GM12878 (cell line): ENCODE measurements at places on chromosomes 12 and 14. TPM values are rescaled to one million over a fixed set of nuclear protein-coding genes. Genes with fewer than 3 reads are reported as not detected.
A peak's percentile ranks its signal among the peaks of the same experiment; 100 is the strongest.

DNA sequence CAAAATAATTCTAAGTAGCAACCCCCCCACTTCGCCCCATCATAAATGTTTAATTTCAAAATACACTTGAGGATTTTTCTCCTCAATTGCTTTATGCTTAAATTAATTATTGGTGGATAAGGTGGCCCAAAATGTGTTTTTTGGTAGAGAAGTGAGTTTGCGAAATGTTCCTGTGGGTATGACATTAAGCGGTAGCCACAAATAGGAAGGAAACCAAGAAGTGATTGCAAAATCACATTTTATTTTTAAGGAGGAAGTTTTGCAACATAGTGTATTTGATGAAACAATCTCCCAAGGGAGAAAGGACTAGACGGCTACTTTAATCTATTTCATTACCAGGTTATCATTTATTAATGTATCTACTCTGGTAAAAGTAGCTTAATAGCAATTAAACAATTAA lies 25.5 kb downstream of the SLC25A3 start:
- no peak overlapping the region for H3K4me3 ChIP-seq
- no peaks in the 10 kb centered on the region for H3K36me3 ChIP-seq
- H3K27me3 ChIP-seq, result no peaks in the 10 kb centered on the region
- no peaks in the 10 kb centered on the region for H3K4me1 ChIP-seq

- no peak overlapping the region for H3K4me3 ChIP-seq
- no peaks in the 10 kb centered on the region for H3K36me3 ChIP-seq
- H3K27ac ChIP-seq, result no peak overlapping the region
- H3K4me1 ChIP-seq, result no peaks in the 10 kb centered on the region
- no peaks in the 10 kb centered on the region for H3K27me3 ChIP-seq
Observed at GRCh38 chr12:75955251-75955650, 76.3 kb downstream of the PHLDA1 start.

GRCh38 chr14:35043046-35043445 lies 3.0 kb upstream of the FAM177A1 start:
- no peak for DNase-seq
- H3K4me1 ChIP-seq, result peaks cover 6% of the 10 kb centered on the region; the same call in 1 of the 2 replicates
- no peak overlapping the region for H3K27ac ChIP-seq
- H3K4me3 ChIP-seq, result no peak overlapping the region
- no peaks in the 10 kb centered on the region for H3K27me3 ChIP-seq

DNA sequence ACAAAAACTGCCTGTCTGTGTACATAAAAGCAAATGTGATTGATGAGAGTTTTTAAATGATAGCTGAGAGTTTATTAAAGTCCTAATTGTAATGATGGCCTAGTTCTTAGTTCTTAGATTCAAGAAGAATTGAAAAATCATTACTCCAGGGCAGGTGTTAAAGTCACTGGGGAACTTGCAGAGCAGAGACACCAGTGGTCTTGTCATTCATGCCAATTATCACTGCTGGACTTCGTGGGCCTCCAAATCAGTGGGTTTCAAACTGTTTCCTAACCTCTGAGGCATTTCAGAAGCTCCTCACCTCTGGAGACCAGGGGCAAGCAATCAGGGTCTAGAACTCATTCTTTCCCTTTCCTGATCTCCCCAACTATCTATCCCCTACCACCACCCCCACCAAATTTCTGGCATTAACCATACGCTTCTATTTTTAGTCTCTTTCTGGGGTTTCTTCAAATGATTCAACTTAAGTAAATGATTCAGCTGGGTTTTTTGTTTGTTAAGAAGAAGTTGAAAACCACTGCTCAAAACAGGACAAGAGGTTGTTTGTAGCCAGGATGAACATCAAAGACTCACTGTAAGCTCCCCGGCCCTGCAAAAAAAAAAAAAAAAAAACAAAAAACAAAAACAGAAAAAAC lies 80.1 kb downstream of the CEP83 start:
- H3K27ac ChIP-seq, result no peak overlapping the region
- H3K4me3 ChIP-seq, result no peak overlapping the region
- DNase-seq, result no peak
- peaks cover 4% of the 10 kb centered on the region for H3K4me1 ChIP-seq
- peaks cover 11% of the 10 kb centered on the region; the same call in 1 of the 2 replicates for H3K36me3 ChIP-seq
- no peaks in the 10 kb centered on the region for H3K27me3 ChIP-seq

DNA sequence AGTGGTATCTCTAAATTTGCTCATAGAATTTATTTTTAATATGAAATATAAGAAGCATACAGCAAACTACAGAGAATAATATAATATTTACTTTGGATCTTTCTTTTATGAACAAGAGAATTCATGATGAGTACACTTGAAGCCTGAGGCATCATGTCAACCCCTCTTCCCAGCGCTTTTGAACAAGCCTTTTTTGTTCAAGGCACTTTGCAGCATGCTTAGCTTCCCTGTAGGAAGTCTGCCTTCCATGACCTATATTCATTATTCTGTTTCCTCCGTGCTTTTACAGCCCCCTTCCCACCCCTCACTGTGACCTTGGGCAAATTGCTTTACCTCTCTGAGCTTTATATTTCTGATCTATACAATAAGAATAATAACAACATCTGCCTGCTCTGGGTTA lies 41.6 kb downstream of the SCN8A start:
- no peak overlapping the region for H3K4me3 ChIP-seq
- H3K27me3 ChIP-seq, result no peaks in the 10 kb centered on the region
- H3K4me1 ChIP-seq, result no peaks in the 10 kb centered on the region

DNA sequence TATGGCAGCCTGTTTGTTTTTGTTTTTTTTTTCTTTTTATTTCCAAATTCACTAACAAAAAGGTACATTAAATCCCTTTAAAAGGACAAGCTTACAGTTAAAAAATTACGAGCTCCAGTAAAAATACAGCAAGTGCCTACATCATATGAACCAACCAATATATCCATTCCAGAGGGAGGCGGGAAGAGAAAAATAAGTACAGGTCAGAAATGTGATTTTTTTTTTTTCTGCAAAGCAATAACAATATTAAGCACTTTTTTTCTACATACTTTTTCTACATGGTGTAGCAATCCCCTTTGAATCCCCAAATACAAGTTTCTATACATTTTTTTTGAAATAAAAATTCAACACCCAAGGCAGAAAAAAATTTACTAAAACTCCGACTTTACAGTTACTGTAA lies 100.6 kb downstream of the BCL11B start:
- H3K36me3 ChIP-seq, result no peaks in the 10 kb centered on the region
- no peaks in the 10 kb centered on the region for H3K4me1 ChIP-seq
- H3K27ac ChIP-seq, result no peak overlapping the region
- no peak for DNase-seq

- H3K27me3 ChIP-seq, result no peaks in the 10 kb centered on the region
- no peaks in the 10 kb centered on the region for H3K36me3 ChIP-seq
- DNase-seq, result no peak
- no peak overlapping the region for H3K4me3 ChIP-seq
- H3K27ac ChIP-seq, result no peak overlapping the region
Observed at GRCh38 chr12:18908191-18908590, 170.3 kb downstream of the CAPZA3 start.

- H3K27me3 ChIP-seq, result no peaks in the 10 kb centered on the region
- peak overlapping the region; percentile 87 for H3K4me3 ChIP-seq
Observed at GRCh38 chr14:59187802-59188460, 536 bp upstream of the DAAM1 start.

DNA sequence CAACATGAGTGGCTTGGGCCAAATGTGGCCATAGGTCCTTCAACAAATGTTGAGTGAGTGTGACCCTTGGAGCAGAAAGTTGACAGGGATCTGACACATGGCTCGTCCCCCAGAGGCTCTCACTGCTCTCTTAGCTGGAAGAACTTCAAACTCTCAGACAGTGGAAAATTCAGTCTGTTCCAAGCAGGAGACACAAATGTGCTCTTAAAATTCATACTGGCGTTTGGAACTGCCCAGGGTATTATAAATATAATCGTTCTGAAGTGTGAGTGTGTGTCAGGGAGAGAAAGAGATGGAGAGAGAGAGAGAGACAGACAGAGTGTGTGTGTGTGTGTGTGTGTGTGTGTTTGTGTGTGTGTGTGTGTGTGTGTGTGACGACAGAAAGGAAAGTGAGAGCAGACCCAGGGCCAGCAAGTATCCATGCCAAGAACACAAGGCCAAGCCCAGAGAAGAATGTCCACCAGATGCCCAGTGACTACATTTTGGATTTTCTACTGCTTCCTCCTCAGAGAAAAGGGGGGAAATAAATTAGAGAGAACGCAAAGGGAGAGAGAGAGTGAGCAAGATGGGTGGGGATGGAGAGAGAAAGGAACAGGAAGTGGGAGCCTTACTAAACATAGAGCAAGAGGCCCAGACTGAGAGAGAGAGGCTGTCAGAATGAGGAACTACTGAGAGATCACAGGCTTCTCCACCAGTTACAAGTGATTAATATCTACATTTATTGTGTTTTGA lies 193.6 kb upstream of the NUDT4 start:
- H3K4me1 ChIP-seq, result peaks cover 25% of the 10 kb centered on the region
- no peaks in the 10 kb centered on the region for H3K36me3 ChIP-seq
- peak overlapping the region; percentile 20; the same call in 1 of the 2 replicates for H3K4me3 ChIP-seq
- H3K27me3 ChIP-seq, result no peaks in the 10 kb centered on the region
- H3K27ac ChIP-seq, result peak overlapping the region; percentile 86

- H3K36me3 ChIP-seq, result peaks cover 15% of the 10 kb centered on the region
- H3K27ac ChIP-seq, result no peak overlapping the region
- no peaks in the 10 kb centered on the region for H3K27me3 ChIP-seq
Observed at GRCh38 chr12:52081263-52081733, 1.8 kb downstream of the SMIM41 start.

- no peaks in the 10 kb centered on the region for H3K4me1 ChIP-seq
- H3K4me3 ChIP-seq, result no peak overlapping the region
- H3K27me3 ChIP-seq, result no peaks in the 10 kb centered on the region
- no peak overlapping the region for H3K27ac ChIP-seq
- H3K36me3 ChIP-seq, result no peaks in the 10 kb centered on the region
Observed at GRCh38 chr14:78710963-78711362, 540.8 kb downstream of the NRXN3 start.

MYO1H gene
- not detected in 2 replicates for total RNA-seq

ULK1 gene
- total RNA-seq, result 14.1 and 15.8 TPM in 2 replicates

SOAT2 gene
- total RNA-seq, result 1.6 and 1.9 TPM in 2 replicates

PGF gene
- total RNA-seq, result 1.0 and 1.1 TPM in 2 replicates

PLEKHG7 gene
- total RNA-seq, result 1.1 and 1.3 TPM in 2 replicates

NCAPD2 gene
- total RNA-seq, result 110 and 113 TPM in 2 replicates
